ENCODE measurements at places on chromosomes 2 and 18. TPM values are rescaled to one million over a fixed set of nuclear protein-coding genes. Genes with fewer than 3 reads are reported as not detected.

The PASK gene
- 26.1 TPM for total RNA-seq

DNA sequence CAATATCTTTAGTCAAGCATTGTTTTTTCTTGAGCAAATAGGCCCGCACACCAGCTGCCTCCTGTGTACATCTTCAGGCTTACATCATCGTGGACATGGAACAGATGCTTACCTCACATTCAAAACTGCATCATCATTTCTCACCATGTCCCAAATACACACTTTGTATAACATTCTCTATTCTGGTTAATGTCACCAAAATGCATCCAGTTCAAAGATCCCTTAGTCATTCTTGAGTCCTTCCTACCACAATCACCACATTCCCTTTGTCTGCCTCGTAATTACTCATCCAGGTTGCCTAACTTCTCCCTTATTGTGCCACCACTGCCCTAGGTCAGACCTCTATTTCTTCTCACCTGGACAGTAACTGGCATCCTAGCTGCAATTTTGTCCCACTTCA is 373.7 kb upstream of the GALNT5 start:
- no peak for DNase-seq

DNA sequence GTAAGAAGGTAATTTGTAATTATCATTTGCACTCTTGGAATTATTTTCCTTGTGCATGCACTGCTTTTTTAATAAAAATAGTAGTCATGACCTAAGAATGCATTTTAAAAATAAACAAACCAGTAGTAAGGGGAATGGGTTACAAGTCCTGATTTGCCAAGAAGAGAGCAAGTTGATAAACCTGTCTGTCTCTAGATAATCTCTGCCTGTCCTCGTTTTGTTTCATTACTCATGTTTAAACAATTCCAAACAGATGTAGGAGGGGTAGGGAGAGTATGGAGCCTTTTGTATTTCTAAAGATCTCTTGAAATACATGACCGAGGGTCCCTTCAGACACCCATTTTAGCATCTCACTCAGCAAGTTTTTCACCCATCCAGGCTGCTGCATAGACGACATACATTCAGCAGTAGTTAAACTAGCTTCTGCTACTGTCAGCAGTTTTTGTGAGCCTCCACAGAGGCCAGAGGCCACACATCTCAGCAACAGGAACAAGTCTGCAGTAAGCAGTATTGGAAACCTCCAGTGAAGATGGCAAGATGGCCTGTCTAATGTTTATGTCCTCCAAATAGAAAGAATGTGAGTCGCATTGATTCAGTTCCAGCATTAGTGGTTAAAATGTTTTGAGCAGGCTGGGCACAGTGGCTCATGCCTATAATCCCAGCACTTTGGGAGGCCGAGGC is 2.3 kb upstream of the EXOC6B start:
- no peak for DNase-seq

DNA sequence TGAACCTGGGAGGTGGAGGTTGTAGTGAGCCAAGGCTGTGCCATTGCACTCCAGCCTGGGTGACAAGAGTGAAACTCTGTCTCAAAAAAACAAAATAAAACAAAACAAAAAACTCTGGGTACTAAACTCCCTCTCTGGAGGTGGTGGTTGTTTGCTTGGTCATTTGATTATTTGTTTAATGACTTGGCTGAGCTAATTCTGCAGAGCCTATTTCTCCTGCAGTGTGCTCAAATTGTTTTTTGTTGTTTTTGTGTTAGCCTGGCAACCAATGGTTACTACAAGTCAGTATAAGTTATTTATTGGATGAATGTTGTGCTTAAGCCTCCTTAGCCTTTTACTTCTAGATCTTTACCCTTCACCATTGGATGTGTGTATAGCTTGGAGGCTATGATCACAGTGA is 387.5 kb downstream of the ADCYAP1 start:
- no peak for DNase-seq

DNA sequence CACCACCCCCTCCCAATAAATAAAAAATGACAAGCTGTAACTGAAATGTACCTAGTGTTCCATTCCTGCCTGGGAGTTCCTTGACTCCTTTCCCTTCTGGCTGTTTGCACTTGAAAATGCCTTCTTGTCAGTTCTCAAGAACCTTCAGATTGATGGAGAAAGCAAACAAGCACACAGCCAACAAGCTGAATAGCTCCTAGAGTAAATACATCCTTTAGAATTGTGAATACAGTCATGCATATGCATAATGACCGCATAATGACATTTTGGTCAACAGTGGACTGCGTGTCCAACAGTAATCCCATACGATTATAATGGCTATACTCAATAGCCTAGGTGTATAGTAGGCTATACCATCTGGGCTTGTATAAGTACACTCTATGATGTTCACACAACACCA is 97.0 kb downstream of the LYPD6 start:
- DNase-seq: no peak

- DNase-seq: peak; percentile 3
Observed at GRCh38 chr2:231936491-231936890, 10.3 kb upstream of the NPPC start.

GRCh38 chr2:160666154-160667060 is 172.8 kb upstream of the RBMS1 start:
- no peak for DNase-seq

- DNase-seq: no peak
Observed at GRCh38 chr2:112758711-112759110, 5.7 kb downstream of the CKAP2L start.

The RAPGEF4 gene
- 24.7 TPM for total RNA-seq

DNA sequence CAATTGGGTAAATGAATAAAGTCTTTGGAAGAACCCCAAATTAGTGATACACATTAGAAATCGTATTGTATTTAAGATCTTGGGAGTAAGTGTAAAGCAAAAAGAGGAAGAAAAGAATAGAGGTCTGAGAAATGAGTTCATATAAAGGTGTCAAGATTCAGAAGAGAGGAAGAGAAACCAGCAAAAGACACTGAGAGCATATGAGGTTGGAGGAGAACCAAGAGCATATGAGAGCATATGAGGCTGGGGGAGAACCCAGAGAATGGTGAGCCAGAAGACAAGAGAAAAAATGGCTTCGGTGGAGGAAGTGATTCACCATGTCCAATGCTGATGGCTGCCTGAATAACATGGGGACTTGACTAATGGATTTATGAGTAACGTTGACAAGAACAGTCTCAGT is 620.1 kb upstream of the GCFC2 start:
- no peak for DNase-seq

The EHD3 gene
- total RNA-seq: 13.2 TPM

DNA sequence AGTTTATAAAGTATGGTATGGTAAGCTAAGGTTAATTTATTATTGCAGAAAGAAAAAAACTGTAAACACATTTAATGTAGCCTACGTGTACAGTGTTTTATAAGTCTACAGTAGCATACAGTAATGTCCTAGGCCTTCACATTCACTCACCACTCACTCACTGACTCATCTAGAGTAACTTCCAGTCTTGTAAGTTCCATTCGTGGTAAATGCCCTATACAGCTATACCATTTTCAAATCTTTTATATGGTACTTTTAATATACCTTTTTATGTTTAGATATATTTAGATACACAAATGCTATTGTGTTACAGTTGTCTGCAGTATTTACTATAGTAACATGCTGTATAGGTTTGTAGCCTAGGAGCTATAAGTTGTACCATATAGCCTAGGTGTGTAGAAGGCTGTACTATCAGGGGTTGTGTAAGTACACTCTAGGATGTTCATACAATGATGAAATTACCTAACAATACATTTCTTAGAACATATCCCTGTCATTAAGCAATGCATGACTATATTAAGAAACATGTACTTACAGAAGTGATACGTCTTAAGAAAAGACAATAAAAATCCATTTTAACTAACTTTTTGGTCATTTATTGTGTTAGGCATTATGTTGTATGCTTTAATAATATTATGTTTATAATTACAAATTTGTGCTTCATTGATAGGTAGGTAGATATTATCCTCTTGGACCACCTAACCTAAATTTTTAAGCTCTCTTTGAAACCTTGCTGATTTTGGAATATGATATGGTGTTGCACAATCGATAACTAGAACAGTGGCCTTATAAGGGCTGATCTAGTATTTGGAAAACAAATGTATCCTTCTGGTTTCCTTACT is 51.9 kb downstream of the VRK2 start:
- no peak for DNase-seq

The ABCG8 gene
- total RNA-seq: not detected

The RAPH1 gene
- 30.3 TPM for total RNA-seq

DNA sequence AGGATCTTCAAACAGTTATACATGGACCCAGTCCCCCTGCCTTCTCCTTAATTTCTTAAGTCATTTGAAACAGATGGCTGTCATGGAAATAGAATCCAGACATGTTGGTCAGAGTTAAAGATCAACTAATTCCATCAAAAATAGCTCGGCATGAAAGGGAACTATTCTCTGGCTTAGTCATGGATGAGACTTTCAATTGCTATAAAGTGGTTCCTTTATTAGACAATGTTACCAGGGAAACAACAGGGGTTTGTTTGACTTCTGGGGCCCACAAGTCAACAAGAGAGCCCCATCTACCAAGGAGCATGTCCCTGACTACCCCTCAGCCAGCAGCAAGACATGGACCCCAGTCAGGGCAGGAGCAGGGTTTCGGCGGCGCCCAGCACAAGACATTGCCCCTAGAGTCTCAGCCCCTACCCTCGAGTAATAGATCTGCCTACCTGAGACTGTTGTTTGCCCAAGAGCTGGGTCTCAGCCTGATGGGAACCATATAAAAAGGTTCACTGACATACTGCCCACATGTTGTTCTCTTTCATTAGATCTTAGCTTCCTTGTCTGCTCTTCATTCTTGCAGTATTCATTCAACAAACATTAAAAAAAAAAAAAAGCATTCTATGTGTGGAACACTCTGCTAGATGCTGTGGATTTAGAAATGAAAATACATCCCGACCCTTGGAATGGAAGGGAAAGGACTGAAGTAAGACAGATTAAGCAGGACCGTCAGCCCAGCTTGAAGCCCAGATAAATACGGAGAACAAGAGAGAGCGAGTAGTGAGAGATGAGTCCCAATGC is 4.6 kb downstream of the TTR start:
- no peak for DNase-seq

GRCh38 chr18:35041815-35042387 is 688 bp downstream of the MAPRE2 start:
- DNase-seq: no peak

DNA sequence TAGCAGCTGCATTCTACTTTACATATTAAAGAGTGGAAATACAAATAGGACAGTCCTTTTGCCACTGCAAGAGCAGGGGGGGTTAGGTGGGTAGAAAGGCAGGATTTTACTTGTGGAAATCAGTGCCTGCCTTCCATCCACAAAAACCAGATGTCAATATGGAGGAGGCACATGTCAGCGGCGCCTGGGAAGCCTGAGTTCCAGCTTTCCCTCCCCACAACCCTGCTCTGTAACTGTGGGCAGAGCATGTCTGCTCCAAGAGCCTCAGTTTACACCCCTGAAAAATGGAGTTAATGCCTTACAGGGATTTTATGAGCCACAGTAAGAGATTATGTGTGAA is 32.9 kb downstream of the STEAP3 start:
- DNase-seq: no peak

GRCh38 chr2:136281281-136282114 is 163.5 kb upstream of the CXCR4 start:
- no peak for DNase-seq

DNA sequence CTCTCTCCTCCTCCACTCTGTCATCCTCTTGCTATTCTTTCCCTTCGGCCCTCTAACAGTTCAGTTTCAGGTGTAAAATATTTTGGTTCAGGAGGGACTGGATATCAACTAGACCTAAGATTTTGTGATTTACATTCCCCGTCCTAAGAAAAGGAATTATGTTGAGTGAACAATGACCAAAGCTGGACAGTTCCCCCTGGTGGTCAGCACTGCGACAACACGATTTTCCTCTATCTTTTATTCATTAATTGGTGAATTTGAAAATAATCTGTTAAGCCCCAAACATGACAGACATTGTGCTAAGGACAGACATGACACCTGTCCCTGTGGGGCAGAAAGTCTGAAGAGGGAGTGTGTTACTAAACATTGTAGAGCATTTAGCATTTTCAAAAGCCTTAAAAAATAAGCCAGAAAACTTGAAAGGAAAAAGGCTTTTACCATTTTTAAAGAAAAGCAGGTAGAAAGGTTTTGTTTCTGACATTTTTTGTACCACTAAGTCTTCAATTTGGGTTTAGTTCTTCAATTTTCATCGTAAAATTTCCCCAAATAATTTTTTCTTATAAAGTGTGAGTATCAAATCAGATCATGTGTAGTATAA is 28.4 kb upstream of the GTF2A1L start:
- DNase-seq: no peak

The TNFRSF11A gene
- total RNA-seq: 0.38 TPM

DNA sequence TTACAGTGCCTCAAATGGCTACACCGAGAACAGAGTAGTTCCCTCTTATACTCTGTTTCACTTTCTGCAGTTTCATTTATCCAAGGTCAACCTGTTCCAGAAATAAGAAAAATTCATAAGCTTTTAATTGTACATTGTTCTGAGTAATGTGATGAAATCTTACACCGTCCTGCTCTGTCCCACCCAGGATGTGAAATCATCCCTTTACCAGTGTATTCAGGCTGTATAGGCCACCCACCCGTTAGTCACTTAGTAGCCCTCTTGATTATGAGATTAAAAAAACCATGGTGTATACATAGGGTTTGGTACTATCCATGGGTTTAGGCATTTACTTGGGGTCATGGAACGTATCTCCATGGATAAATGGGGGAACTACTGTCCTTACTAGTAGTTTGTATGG is 29.8 kb downstream of the STARD6 start:
- DNase-seq: no peak

The GALR1 gene
- not detected for total RNA-seq

The DUSP19 gene
- total RNA-seq: 3.5 TPM

The TTN gene
- total RNA-seq: 1.0 TPM

GRCh38 chr2:218924757-218925156 is 34.7 kb upstream of the CDK5R2 start:
- DNase-seq: no peak

GRCh38 chr2:201847481-201847880 is 41.1 kb downstream of the CDK15 start:
- DNase-seq: no peak

The RAB6C gene
- total RNA-seq: 0.16 TPM

DNA sequence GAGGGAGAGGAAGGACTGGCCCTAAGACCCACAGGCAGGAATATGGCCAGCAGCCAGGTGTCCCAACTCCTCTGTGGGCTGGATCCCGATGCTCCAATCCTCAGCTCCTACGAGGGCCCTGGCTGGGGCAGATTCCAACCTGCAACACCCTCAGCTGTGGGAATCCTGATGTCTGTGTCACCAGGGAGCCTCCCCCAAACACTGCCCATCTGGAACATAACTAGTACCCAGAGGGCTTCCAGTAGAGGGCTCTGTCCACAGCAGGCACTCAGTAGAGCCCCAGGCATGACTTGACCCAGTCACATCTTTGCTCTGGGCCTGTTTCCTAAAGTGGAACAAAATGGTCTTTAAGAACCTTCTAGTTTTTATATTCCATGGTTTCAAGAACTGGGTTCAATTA is 20.6 kb upstream of the LOXHD1 start:
- no peak for DNase-seq

Measured in mesothelial cell of epicardium (in vitro differentiated cells).